Vein endothelial cell (primary cell): ENCODE measurements at places on chromosomes 7 and 10. TPM values are rescaled to one million over a fixed set of nuclear protein-coding genes. Genes with fewer than 3 reads are reported as not detected.

Gene SMNDC1
- total RNA-seq: 7.2 and 9.7 TPM in 2 replicates

Gene ABI1
- total RNA-seq: 69.9 and 91.6 TPM in 2 replicates

Gene SRGN
- total RNA-seq: 765 and 785 TPM in 2 replicates

Gene TRPV6
- total RNA-seq: not detected in 2 replicates

Gene ADAMTS14
- not detected in 2 replicates for total RNA-seq

Gene ODAD2
- 0.98 and 1.7 TPM in 2 replicates for total RNA-seq

Gene NEUROD6
- not detected in 2 replicates for total RNA-seq

Gene TMEM184A
- total RNA-seq: 0.10 and 0.33 TPM in 2 replicates

Gene HOXA5
- 5.9 and 13.6 TPM in 2 replicates for total RNA-seq

Gene SPRN
- not detected in 2 replicates for total RNA-seq

Gene OR2A42
- total RNA-seq: not detected in 2 replicates

Gene AKR1C1
- total RNA-seq: 3.2 and 7.8 TPM in 2 replicates

Gene TFR2
- under 0.01 and 0.38 TPM in 2 replicates for total RNA-seq

Gene HDAC9
- total RNA-seq: 14.7 and 40.6 TPM in 2 replicates

Gene BAMBI
- 1.9 and 5.2 TPM in 2 replicates for total RNA-seq

Gene LIPJ
- total RNA-seq: under 0.01 TPM in 1 of 2 replicates, not detected in the other

Gene CREB5
- 5.1 and 5.9 TPM in 2 replicates for total RNA-seq

Gene LOXL4
- 0.38 and 1.3 TPM in 2 replicates for total RNA-seq

Gene GPR15LG
- not detected in 2 replicates for total RNA-seq

Gene RAB19
- 0.38 TPM in 1 of 2 replicates, not detected in the other for total RNA-seq

Gene GIMAP4
- total RNA-seq: 134 and 166 TPM in 2 replicates

Gene NAT16
- total RNA-seq: not detected in 2 replicates

Gene ASB10
- total RNA-seq: not detected in 2 replicates

Gene PCLO
- total RNA-seq: 3.8 and 3.9 TPM in 2 replicates

Gene CALML5
- not detected in 2 replicates for total RNA-seq

Gene TMEM176B
- not detected in 2 replicates for total RNA-seq

Gene LMTK2
- 17.0 TPM in 2 replicates for total RNA-seq

Gene MOGAT3
- total RNA-seq: not detected in 2 replicates

Gene PALD1
- 125 and 130 TPM in 2 replicates for total RNA-seq

Gene EFCAB10
- 0.29 TPM in 1 of 2 replicates, not detected in the other for total RNA-seq

Gene HMX3
- not detected in 2 replicates for total RNA-seq

Gene PKD1L1
- 1.6 and 3.4 TPM in 2 replicates for total RNA-seq

Gene BCAP29
- 111 and 185 TPM in 2 replicates for total RNA-seq

Gene HNRNPH3
- total RNA-seq: 7.8 and 15.4 TPM in 2 replicates

Gene PTEN
- 77.6 and 114 TPM in 2 replicates for total RNA-seq

Gene ADGRA1
- not detected in 2 replicates for total RNA-seq

Gene OR6B1
- total RNA-seq: not detected in 2 replicates

Gene SEC24C
- total RNA-seq: 62.3 and 79.0 TPM in 2 replicates
